GM23248 (cell line): ENCODE measurements at places on chromosomes 12 and 14. TPM values are rescaled to one million over a fixed set of nuclear protein-coding genes. Genes with fewer than 3 reads are reported as not detected.

The DDN gene
- total RNA-seq, result 0.13 TPM in 1 of 2 replicates, not detected in the other

The CCDC63 gene
- not detected in 2 replicates for total RNA-seq

The LRRC10 gene
- not detected in 2 replicates for total RNA-seq

The ACVR1B gene
- total RNA-seq, result 16.4 and 17.0 TPM in 2 replicates

The ACOT6 gene
- not detected in 2 replicates for total RNA-seq

The CCDC197 gene
- total RNA-seq, result not detected in 2 replicates

The TMTC1 gene
- total RNA-seq, result 20.5 and 25.3 TPM in 2 replicates
